ENCODE measurements at places on chromosomes 2 and 18.

GRCh38 chr2:72367530-72368225, 220.0 kb upstream of the CYP26B1 start:
- DNase-seq = no peak

DNA sequence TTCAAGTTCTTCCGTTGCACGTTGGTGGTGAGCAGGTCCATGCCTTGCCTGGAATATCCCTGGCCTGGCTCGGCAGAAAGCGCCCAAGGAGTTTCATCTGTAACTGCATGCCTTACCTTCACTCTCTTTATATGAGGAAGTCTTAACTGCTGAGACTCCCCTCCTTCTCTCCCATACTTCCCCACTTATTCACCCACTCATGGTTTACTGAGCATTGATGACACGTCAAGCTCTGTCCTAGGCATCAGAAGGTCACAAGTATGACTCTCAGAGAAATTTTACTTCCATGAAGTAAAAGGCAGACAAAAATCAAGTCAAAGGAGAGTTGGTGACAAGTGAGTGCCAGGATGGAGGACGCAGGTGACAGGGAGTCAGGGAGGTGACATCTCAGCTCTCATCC, 68.2 kb downstream of the TBC1D8 start:
- no peak for DNase-seq

GRCh38 chr18:79679552-79680099, at the start of gene CTDP1:
Gene CTDP1 (plus strand): TSS chr18:79679803. CDS start chr18:79679948, 145 bp downstream.
- DNase-seq = peak; percentile 76

DNA sequence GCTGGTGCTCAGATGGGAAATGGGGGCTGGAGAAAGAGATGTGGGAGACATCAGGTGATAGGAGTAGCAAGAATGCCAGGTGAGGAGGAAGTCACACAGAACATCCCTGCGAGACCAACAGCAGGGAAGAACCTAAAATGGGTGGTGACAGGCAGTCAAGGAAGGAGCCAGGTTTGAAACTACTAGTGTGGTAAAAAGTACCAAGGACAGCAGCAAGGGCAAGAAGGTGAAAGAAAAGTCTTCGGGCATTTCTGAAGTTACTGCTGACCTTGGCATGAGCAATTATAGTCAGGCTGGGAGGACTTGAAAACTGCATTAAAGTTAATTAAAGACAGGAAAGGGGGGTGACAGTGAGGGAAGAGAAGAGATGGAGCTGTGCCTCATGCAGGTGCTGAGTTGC, 410.4 kb downstream of the RAD51AP2 start:
- no peak for DNase-seq

GRCh38 chr2:182646763-182647498, 69.1 kb upstream of the DNAJC10 start:
- DNase-seq = no peak

- DNase-seq = no peak
Measured at GRCh38 chr18:57660961-57661360, 39.3 kb upstream of the NARS1 start.

DNA sequence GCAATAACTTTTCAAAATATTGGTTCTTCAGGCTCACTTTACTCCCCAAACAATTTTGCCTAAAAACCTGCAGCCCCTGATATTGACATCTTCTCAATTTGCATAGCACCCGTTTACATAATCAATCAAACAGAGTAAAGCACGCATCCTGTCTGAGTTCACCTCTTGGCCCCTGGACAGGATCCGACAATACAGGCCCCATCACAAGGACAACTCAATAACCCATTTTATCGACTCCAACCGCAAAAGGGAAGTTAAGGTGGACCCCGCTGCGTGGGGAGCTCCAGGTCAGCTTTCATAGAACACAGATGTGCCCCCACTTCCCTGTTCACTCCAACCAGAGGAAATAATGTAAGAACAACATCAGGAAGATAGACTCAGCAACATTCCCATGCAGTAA, 44.7 kb downstream of the TTC32 start:
- no peak for DNase-seq

DNA sequence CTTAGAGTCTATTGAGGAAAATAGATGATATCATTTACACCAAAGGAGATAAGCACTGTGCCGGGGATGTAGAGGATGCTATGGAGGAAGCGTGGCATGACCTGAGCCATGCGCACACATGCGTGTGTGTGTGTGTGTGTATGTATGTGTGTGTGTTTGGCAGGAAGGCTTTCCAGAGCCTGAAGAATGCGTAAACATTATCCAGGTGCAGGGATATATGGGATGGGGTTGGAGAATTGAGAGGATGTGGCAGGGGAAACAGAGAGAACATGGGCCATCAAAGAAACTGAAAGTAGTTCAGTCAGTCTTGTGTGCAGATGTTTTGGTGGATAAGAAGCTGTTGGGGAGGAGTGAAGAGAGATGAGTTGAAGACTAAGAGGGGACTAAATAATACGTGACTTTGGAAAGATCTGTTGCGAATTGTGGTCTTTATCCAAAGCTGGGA, 9.3 kb upstream of the STAT1 start:
- DNase-seq = no peak

DNA sequence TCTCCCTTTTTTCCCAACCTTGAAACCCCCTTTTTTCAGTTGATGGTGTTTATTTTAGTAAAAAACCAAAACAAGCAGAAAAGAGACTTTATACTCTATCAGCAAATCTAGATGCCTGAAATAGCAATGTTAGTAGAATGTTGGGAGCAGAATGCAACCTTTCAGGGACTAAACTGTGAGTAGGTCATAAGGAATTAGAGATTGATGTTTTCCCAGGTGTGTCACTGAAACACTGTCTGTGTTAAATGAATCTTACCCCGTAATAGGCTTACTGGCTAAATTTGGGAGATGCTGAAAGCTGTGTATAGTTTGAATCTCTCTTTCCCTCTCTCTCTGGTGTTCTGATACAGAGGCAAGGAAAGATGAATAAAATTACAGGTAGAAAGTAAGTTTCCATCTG, 43.8 kb downstream of the AGFG1 start:
- DNase-seq = no peak

DNA sequence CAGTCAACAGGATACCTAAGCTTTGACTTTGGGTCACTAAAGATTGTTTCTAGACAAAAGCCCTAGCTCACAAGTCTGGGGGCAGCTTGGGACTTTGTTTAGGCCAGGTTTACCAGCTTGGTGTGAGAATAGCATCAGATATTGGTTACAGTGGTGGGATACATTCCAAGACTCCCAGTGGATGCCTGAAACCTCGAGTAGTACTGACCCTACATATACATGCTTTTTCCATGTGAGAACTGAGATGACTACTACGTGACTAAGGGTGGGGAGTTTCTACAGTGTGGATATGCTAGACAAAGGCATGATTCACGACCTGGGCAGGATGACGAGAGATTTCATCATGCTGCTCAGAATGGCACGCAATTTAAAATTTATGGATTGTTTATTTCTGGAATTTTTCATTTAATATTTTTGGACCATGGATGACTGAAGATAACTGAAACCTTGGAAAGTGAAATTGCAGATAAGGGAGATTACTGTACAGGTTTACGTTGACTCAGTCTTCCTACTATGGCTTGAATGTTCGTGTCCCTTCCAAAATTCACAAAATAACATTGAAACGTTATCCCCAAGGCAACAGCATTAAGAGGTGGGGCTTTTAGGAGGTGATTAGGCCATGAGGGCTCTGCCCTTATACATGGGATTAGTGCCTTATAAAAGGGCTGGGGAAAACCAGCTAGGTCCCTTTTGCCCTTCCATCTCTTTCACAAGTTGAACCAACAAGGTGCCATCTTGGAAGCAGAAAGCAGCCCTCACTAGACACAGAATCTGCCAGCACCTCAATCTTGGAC, 50.2 kb upstream of the CTAGE1 start:
- no peak for DNase-seq

- DNase-seq = no peak
Measured at GRCh38 chr2:170846314-170846713, 29.6 kb downstream of the GAD1 start.

DNA sequence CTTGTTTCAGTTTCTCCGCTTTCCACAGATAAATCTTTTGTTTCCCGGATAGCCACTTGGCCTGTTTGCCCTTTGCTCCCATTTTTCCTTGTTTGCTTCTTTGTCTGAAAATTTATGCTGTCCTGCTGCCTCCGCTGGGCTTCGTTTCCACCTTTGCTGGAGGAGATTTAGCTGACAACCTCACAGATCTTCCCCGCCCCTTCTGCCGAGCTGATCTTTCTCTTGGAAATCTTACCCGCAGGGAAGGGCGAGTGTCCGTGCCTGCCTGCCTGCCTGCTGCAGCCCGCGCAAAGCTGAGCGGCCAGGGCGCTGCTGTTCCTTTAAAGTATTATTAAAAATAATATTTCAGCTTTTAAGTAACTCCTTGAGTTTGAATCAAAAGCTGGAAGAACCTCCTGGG, 1.4 kb upstream of the XRCC5 start:
- DNase-seq = no peak

- DNase-seq = no peak
Measured at GRCh38 chr2:14828968-14829367, 196.5 kb downstream of the LRATD1 start.

GRCh38 chr18:70671889-70672565, 383.2 kb downstream of the SOCS6 start:
- no peak for DNase-seq

DNA sequence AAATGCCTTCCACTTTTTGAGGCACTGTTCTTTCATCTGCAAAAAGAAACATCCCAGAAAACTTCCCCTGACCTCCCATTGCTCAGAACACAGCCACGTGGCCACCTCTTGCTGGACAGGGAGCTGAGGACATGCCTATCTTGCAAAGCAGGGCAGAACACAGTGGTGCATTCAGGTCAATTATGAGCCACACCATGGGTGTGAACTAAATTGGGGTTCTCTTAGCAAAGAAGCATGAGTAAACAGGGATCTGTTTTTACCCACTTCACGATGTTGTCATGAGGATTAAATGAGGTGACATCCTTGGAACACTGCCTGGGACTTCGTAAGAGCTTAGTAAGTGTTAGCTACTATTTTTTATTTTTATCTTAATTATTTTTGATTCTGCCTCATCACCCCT, 25.1 kb downstream of the BMP10 start:
- no peak for DNase-seq

DNA sequence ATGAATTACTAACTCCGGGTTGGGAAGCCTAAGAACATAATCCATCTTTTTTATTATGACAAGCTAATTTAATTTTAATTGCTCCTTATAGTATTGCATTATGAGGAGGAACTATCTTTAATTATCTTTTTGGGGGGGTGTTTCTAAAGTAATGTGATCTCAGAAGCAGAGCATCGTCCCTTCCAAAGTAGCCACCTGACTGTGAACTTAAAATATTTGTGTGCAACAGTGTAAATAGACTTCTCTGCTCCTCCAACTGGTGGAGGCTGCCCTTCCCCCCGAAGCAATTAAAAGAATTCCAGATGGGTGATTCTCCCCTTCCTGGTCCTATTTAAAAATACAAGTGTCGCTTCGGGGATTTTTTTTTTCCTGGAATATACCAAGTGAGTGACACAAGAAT, 55.7 kb downstream of the TCF7L1 start:
- DNase-seq = no peak

DNA sequence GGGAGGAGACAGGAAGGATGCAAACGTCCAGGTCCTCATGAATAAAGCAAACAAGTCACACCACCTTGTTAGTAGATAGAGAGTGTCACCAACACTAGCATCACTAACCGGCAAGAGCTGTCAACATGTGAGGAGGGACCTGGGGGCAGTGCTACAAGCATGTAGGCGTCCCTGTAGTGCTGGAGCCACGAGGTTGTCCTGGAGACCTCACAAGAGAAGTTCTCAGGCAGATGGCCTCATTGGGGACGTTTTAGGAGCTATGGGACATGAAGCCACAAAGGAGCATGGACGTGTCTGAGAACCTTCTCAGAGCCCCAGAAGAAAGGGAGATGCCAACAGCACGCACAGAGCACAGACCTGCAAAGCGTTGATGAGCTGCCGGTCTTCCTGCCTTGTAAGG, 70.0 kb downstream of the COL6A3 start:
- no peak for DNase-seq

GRCh38 chr18:30358555-30358954, 684.0 kb downstream of the DSC3 start:
- DNase-seq = no peak

GRCh38 chr2:227415538-227416424, 28.0 kb upstream of the SCYGR1 start:
- no peak for DNase-seq

DNA sequence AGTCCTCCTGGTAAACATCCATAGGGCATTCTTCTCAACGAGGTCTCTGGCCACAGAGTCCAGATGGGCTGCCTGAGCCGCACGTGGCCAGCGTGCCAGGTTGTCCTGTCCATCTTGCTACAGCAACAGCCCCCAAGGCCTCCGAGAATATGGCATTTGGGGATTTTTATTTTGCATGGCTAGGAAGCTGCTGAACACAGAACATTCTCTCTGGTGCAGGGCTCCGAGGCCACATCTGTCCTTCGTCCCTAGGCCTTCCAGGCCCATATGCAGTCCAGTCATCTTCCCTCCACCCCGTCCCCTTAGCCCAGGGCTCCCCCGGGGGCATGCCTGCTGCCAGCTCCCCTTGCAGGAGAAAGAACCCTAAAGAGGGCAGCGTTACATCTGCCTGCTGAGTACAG, 2.3 kb downstream of the HDAC4 start:
- no peak for DNase-seq

GRCh38 chr18:3294435-3295080, 32.6 kb downstream of the MYL12B start:
- no peak for DNase-seq

- no peak for DNase-seq
Measured at GRCh38 chr2:2400286-2401038, 69.4 kb upstream of the MYT1L start.

DNA sequence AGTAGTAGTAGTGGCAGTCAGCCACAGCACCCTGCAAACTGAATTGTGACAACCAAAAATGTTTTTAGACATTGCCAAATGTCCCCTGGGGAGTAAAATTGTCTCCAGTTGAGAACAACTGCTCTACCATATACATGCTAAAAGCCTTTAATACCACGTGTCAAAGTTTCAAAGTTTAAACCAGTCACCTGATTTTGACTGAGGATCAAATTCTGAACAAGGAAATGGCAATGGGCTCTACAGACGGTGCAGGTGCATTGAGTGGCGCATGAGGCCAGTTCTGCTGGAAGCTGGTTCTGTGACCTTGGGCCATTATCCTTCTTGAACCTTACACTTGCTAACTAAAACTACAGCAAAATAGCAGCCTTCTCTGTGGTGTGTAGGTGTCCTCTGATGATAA, 85.0 kb downstream of the LIPG start:
- no peak for DNase-seq

- no peak for DNase-seq
Measured at GRCh38 chr18:6107794-6108193, 212.5 kb upstream of the TMEM200C start.

DNA sequence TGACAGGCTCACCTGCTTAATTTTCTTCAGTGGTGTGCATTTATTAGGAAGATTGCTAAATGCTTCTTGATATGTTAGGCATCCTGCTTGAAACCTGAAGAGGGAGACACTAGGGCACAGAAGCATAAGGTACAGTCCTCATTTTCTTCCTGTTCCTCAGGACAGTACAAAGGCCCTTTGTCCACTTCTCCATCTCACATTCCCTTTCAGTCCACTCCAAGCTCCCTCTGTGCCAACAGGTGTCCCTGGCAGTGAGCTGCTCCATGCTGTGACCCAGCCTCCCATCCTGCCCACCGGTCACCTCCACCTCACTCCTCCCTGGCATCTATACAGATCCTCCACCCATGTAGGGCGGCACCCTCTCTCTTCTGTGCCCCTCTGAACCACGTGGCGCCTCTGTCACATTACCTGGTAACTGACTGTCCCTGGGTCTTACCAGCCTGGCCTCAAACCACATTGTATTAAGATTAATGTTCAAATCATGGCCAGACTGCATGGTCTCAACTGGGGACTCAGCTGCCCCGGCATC, 162.8 kb downstream of the VAPA start:
- DNase-seq = no peak
